ENCODE measurements at places on chromosomes 3 and 15.

- DNase-seq: no peak
Observed at GRCh38 chr3:190545191-190545590, 31.3 kb downstream of the IL1RAP start.

- DNase-seq: no peak
Observed at GRCh38 chr3:171765511-171765887, 44.8 kb downstream of the PLD1 start.

- no peak for DNase-seq
Observed at GRCh38 chr3:80000022-80000421, 232.2 kb upstream of the ROBO1 start.

DNA sequence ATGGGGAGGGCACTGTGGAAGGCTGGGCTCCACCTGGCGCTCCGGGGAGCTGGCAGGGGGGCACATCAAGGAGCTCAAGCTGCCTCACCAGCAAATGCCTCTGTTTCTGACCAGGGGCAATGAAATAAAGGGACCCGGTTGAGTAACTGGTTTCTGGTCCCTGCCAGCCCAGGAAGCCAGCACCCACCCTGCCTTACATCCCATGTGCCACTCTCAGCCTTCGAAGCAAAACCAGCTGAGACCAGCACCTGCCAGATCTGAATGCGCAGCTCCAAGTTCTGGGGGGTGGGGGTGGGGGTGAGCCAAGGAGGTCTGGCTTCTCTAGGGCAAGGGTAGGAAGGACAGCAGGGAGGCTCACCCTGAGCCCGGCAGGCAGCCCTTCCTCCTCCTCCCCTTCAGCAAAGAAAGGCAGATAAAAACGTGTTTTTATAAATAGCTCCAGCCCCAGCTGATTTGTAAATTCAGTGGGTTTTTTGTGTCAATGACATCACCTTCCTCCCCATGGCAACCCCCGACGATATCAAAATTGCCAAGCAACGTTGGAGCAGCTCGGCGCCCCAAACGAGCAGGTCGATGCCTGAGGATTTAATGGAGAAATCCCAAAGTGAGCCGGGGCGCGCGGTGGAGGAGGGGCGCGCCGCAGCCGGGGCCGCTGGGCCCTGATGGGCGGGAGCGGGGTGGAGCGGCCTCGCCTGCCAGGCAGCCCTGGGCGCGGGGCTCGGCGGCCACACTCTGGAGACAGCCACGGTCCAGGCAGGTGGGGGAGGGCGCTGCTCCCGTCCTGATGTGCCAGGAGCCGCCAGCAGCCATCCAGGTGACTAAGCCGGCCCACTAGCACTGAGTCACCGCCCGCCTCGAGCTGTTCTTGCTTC, at the start of gene PAK6:
Gene PAK6 (plus strand): TSS at position 532 of the 872 bp plus-strand sequence. CDS start 25,723 bp downstream, outside the sequence.
- no peak for DNase-seq

GRCh38 chr15:76802411-76802810, 102.7 kb downstream of the SCAPER start:
- no peak for DNase-seq

GRCh38 chr3:45112939-45113338, 33.2 kb downstream of the CDCP1 start:
- DNase-seq: no peak

DNA sequence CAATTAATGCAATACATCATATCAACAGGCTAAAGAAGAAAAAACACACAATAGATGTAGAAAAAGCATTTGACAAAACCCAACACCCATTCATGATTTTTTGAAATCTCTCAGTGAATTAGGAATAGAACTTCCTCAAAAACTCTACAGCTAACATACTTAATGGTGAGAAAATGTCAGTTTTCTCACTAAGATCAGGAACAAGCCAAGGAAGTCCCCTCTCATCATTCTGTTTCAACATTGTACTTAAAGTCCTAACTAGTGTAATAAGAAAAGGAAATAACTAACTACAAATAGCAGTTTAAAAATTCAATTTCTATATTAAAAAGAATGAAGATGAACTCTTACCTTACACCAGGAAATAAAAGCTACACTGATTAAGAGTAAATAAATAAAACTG, 77.8 kb downstream of the DCLK3 start:
- DNase-seq: no peak

DNA sequence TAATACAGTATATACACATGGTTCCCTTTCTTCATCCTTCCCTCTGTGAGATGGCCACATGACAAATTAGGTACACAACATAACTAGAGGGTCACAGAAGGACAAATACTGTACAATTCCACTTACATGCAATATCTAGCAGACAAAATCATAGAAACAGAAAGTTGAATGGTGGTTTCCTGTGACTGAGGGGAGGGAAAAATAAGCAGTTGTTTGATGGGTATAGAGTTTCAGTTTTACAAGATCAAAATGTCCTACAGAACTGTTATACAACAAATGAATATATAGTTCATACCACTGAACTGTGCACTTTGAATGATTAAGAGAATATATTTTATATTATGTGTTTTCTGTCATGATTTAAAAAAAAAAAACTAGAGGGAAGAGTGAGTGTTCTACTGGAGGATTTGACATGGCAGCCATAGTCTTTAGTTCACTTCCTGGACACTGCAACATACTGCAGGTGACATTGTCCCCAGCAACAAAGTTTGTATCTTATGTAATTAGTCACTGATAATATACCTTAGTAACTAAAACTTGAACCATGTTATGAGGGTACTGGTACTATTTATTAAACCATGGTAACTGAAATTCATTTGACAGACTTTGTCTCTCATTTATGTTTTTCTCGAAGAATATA, 37.2 kb downstream of the CCDC54 start:
- DNase-seq: no peak

- no peak for DNase-seq
Observed at GRCh38 chr15:88617790-88618189, 3.4 kb upstream of the AEN start.

DNA sequence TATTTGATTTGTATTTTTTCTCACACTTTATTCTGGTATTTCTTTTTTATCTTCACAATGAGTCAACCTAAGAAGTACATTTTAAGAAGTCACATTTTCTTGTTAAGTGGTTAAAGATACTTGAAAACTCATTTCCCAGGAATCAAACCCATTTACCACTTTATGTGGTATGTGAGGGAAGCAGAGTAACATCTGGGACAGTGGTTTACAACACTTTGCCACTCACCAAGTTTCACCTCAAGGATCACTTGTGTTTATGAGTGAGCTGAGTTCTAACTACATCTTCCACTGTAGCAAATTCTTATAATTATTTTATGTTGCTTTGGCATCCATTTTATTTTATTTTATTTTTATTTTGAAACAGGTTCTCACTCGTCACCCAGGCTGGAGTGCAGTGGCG, 53.8 kb downstream of the IGSF11 start:
- DNase-seq: no peak

DNA sequence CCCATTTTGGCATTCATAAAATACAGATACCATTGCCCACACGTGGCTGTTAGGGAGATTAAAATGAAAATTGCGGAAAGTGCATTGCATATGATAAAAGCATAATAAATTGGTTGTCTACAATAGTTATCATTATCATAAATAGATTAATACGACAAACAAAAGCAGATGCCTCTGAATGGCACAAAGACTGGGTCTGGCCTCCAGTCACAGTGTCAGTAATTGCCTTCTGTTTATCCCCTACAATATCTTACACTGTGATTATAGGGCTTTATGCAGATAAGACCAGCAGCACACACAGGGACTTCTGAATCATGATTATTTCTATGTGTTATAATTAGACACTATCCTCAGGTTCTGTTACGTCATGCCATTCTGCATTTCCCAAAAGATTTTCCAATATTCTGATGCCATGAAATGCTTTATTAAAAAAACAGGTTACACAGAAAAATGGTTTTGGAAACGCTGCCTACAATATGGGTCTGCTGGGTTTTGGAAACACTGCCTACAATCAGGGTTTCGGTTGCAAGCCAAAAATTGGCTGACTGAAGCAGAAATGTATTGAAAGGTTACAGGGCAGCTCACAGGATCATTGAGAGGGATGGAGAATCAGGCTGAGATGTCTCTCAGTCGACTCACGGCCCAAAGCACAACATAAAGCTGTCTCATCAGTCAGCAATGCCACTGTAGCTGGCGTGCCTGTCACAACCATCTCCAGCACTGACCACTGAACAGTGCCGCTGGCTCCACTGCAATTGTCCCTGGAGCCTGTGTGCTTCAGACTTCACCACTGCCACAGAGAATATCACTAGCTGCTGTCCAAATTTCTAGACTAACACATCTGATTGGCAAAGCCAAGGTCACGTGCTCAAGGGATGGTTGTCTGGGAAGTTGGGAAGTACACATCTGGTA, 248.1 kb downstream of the ERC2 start:
- no peak for DNase-seq

DNA sequence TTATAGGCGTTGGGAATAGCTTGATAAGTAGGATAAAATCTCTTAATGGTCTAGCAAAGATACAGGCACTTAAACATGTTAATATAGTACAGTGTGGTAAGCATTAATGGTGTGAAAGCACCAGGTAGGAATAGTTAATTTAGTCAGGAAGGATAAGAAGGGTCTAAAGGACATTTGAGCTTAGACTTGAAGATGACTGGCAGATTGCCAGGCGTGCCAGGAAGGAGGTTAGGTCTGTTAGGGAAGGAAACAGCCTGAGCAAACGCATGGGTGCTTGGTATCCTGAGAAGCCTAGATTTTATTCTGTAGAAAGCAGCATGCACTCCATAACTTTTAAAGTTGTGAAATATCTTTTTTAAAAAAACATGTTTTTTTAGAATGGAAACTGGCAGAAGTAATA, 17.7 kb downstream of the SEC62 start:
- DNase-seq: no peak

DNA sequence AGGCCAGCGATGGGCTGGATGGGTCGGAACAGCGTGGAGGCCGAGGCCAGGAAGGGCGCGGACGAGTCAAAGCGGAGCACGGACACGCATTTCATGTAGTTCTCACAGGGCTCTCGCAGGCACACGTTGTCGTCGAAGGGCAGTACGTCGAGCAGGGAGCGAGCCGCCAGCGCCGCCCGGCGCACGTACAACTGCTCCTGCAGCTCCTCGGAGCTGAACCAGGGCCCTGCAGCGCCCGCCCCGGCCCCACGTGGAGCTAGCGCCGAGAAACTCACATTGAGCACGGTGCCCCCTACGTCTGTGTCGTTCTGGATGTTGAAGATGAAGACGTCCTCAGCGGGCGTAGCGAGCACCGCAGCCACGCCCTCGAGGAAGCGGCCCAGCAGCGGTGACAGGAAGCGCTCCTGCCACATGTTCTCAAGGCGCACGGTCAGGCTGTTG, 5.8 kb downstream of the CELSR3 start:
- DNase-seq: peak; percentile 20

DNA sequence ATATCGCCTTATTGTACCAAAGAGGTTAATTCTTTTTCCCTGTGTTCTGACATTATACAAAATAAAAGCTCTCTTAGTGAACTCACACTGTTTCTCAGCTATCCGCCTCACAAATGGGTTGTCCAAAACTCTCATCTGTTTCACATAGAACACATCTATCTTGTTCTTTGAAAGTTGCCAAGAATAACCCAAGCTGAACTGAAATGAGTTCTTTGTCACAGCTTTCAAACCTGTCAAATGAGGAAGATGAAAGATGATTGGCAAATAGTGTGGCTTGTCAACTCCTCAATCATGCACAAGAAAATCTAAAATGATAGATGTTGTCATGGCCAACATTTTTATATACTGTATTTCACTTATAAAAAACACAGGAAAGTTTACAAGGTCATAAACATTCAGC, 168.1 kb upstream of the OSTN start:
- no peak for DNase-seq

- no peak for DNase-seq
Observed at GRCh38 chr3:195259154-195259474, 11.8 kb downstream of the XXYLT1 start.

GRCh38 chr3:32934150-32934742, 17.2 kb upstream of the CCR4 start:
- no peak for DNase-seq

GRCh38 chr3:162492446-162493081, 996.0 kb downstream of the OTOL1 start:
- no peak for DNase-seq

GRCh38 chr3:88031642-88032077, 27.1 kb downstream of the CGGBP1 start:
- peak; percentile 9 for DNase-seq

- DNase-seq: no peak
Observed at GRCh38 chr3:160820022-160820421, 64.0 kb downstream of the PPM1L start.

DNA sequence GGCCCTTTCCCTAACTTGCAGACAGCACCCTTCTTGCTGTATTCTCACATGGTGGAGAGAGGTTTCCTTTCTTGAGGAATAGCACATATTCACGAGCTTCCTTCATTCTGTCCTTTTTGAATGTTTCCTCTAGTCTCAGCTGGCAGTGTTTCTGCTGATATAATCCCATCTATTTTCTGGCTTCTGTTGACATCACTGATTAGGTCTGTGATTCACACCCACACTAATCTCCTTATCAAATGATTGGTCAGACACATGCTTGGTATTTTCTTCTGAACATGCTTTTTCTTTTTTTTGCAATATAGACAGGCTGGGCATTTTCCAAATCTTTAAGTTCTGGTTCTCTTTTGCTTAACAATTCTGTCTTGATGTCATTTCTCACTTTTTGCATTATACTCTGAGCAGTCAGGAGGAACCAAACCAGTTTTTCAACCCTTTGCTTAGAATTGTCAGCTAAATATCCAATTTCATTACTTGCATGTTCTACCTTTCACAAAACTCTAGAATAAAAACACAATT, 65.4 kb downstream of the OXSM start:
- DNase-seq: no peak

DNA sequence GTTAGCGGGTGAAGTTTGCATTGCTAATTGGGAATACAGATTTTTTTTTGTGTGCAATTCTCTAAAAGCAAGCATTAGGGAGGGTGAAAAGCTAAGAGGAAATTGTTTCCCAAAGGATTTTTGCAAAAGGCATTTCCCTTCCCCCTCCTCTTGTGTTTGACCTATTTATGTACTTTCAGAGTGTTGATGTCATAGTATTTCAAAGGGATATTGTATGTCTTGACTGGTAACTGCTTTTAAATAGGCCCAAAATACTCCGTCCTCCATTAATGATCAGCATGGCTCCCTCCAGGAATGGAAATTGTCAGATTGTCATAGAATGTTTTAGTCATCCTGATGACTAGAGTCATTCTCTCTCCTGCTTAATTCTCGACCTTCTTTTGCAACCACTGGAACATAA, 32.4 kb downstream of the TRIM71 start:
- no peak for DNase-seq

Measured in activated CD4-positive, alpha-beta T cell treated with anti-CD3 and anti-CD28 coated beads, Interleukin-2, amount 50 U/mL, for 1 hour (primary cell).